ENCODE measurements at places on chromosomes 11 and 22. TPM values are rescaled to one million over a fixed set of nuclear protein-coding genes. Genes with fewer than 3 reads are reported as not detected.
A peak's percentile ranks its signal among the peaks of the same experiment; 100 is the strongest.

Gene ILK
- total RNA-seq, result 86.5 TPM

Gene TRIM49
- total RNA-seq, result not detected

Gene DEFB131B
- total RNA-seq, result not detected

Gene OR5D16
- total RNA-seq, result not detected

Gene SCGB1D4
- not detected for total RNA-seq

Gene BEST1
- total RNA-seq, result 8.6 TPM

Gene CD3E
- total RNA-seq, result not detected

GRCh38 chr11:124479561-124479960 lies 34.1 kb upstream of the OR8B8 start:
- no peak for DNase-seq

GRCh38 chr11:89490981-89491690 lies at the start of gene NOX4:
TSS of gene NOX4 (minus strand) at chr11:89491375. CDS start at chr11:89491246, 129 bp downstream.
- DNase-seq, result peak; percentile 14

DNA sequence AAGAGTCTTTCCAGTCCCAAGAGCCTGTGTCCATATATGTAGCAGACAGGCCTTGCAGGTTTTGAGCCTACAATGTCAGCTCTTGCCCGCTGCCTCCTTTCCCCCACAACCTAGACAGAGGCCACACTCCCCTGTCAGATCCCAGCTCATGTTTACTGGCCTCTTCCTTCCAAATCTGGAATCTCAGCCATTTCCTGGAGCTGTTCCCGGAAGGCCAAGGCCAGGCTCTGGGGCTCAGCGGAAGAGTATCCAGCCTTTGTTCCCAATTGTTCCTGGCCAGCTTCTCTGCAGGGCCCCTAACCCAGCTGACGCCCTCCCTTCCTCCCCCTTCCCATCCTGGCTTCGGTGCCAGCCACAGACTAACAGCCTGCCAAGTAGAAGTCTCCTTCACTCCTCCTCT lies 1.0 kb upstream of the ROBO4 start:
- no peak for DNase-seq

GRCh38 chr11:108786281-108786990 lies 121.6 kb downstream of the DDX10 start:
- no peak for DNase-seq

DNA sequence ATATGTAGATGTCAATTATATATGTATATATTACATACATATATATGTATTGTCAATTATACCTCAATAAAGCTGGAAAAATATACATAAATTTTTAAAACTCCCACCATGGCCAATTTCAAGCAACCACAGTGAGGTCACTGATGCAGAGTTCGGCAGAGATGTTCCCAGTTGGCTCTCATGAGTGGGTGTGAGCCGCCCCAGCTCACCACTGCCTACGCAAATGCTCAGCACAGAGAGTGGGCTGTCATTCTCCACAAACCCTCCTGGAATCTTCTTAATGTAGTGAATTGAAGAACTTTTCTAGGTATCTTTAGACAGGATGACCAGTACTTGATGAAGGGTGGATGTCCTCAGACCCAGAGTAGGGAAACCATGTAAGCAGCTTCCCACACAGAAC lies 96.6 kb upstream of the TMEM45B start:
- no peak for DNase-seq

- DNase-seq, result no peak
Measured at GRCh38 chr11:62129590-62130282, 5.9 kb downstream of the INCENP start.

- DNase-seq, result peak; percentile 37
Measured at GRCh38 chr11:72642043-72642883, 32.0 kb downstream of the PDE2A start.

GRCh38 chr11:1844221-1845094 lies 5.7 kb downstream of the TNNI2 start:
- DNase-seq, result no peak

DNA sequence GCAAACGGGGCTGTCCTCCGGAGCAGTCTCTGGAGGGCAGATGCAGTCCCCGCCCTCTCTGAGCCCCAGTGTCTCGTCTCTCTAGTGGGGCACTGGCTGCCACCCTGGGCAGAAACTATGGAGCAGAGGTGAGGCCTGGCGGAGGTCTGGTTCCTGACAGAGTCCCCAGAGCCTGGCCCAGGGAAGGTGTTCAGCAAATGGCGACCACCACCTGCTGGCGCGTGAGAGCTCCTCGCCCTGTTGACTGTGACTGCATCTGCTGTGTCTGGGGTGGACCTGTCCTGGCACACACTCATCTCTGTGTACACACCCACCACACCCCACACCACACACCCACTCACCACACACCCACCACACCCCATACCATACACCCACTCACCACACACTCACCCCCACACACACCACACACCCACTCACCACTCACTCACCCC lies 18.3 kb upstream of the TTLL12 start:
- DNase-seq, result no peak

DNA sequence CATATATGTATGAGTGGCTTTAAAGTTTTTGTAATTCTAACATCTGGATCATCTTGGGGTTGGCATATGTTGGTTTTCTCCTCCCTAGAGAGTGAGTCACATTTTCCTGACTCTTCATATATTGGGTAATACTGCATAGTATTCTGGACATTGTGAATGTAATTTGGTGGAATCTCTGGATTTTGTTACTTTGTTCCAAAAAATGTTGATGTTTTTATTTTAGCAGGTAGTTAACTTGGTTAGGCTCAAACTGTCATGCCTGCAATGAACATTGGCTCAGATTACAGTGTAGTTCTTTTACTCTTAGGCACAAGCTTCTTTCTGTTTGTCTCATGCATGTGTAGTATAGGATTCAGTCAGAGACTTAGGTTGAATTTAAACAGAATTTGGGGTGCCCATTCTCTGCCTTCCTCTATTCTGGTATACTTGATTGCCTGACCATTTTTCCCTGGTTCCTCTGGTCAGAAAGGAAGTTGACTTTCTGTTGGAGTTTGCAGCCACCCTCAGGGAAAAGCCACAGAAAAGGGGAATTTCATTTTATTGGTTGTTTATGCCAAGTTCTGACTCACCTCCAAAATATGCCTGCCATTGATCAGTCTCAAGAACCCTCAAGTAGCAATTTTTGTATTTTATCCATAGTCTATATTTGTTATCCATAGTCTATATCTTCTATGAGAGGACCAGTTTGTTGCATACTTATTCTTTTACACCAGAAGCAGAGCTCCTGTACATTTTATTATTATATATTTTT lies 151.7 kb downstream of the UVRAG start:
- DNase-seq, result peak; percentile 40

DNA sequence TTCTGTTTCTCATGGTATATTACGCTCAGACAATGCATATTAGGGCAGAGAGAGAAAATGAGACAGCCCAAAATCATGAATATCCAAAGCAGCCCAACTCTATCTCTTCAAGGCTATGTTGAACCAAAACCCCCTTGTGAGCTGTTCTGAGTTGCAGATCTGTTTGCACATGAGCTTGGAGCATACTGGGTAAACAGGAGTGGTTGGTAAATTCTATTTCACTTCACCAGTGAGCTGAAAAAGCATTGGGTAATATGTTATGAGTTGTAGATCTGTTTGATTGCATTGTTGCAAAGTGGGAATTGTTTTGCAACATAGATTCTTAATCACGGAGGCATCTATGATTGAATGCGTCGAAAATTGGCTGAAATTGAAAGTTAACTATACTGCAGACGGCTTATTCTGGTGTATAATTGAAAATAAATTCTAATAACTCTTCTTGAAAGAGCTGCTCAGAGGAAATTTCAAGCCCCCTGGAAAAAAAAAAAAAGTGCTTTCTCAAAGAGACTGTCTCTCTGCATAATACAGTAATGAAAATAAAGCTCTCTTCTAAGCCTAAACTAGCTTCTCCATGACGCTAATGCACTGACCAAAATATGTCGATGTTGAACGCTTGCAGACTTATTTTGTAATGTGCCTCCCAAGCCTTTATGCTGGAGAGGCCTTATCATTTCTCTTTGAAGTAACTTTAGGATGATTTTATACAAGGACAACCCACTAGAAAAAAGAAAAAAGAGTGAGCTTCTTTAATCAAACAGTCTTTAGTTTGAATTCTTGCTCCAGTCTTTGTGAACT lies 263.7 kb downstream of the NTM start:
- DNase-seq, result no peak

DNA sequence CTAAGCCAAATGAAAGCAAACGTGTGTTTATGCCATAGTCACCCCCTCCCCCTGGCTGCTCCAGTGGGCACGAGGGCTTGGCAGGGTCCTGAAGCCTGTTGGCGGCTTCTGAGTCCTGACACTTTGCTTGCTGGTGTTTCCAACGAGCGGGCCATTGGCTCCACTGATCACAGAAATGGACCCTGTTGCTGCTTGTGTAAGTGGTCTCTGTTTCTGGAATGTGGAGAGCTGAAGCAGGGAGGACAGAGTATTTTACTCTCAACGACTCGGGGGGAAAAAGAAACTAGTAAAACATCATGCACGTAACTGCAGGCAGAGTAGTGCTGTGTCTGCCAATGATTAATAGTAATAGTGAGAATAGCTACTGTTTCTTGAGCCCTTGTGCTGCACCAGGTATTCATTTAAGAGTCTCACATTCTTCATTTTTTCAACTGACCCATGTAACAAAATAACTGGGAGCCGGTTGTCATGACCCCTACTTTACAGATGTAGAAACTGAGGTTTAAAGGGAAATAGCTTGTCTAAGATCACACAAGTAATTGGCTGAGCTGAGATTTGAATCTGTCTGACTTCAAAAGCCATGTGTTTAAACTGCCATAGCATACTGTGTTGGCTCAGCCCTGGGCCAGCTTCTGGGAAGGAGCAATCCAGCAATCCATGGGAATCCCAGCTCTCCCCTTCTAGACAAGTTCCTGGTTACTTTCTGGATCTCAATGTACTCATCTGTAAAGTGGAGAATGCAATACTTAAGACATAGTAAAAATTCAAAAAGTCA lies 526.7 kb downstream of the INSC start:
- DNase-seq, result no peak

GRCh38 chr11:110447897-110448745 lies 18.4 kb downstream of the FDX1 start:
- DNase-seq, result no peak

- DNase-seq, result no peak
Measured at GRCh38 chr11:63909591-63910506, 7.1 kb downstream of the RCOR2 start.

DNA sequence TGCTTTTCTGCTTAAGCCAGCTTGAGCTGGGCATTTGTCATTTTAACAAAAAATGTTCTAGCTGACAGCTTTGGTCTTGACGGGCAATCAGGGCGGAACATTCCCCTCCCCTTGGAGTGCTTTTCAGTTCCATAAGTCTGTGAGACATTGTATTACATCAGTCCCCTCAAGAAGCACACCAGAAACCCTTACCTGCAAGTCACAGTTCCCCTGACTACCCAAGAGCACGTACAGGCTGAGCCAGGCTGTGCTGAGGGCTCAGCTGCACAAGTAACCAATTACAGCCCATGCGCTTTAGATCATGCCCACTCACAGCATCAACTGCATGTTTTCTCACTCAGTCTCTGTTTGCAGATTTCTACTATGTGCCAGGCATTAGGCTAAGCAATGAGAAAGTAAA lies 19.1 kb downstream of the HIRA start:
- DNase-seq, result no peak

DNA sequence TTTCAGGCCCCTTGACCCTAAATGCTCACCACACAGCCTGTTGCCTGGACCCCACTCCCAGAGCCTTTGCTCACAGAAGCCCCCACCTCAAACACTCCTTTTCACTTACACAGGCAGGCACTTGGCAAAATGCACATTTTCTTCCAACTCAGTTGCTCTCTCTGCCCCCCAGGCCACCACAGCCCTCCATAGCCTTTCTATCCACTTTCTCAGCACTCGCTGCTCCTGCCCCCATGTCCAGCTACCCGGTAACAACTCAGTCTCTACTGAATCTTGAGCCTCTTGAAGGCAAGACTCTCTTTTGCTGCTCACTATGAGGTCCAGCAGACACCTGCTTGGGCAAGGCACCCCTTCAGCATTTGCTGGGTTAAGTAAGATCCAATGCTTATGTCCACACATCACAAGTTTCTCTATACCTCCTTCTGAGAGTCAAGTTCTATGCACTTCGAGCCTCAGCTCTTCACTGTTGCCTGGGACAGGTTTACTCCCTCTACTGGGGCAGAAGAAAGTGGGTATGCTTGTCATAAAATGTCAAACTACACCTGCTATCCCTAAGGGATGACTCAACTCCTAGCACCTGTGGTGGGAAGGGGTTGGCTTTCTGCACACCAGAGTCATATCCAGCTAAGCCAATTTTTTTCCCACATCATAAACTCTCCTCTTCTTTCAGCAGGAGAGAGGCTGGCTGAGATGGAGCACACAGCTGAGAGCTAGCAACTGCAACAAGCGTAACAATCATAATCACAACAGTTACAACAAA lies 36.9 kb downstream of the MORC2 start:
- DNase-seq, result no peak

DNA sequence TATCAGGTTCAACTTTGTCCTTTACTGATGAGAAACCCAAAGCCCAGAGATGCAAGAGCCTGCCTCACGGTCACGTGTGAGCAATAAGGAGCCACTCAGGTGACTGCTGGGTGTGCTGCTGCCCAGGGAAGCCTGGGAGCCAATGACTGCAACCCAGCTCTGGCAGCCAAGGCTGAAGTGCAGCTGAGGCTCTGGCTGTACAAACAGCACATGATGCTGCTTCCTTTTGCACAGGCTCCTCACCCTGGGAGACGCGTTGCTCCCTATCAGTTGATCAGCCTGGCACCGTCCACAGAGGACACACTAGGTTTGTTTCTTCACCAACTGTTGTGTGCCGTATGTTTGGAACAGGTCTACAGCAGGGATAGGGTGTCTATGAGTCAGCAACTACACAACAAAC lies 168.7 kb downstream of the EFCAB6 start:
- DNase-seq, result no peak

GRCh38 chr11:130918081-130918480 lies 1.8 kb upstream of the SNX19 start:
- DNase-seq, result no peak

DNA sequence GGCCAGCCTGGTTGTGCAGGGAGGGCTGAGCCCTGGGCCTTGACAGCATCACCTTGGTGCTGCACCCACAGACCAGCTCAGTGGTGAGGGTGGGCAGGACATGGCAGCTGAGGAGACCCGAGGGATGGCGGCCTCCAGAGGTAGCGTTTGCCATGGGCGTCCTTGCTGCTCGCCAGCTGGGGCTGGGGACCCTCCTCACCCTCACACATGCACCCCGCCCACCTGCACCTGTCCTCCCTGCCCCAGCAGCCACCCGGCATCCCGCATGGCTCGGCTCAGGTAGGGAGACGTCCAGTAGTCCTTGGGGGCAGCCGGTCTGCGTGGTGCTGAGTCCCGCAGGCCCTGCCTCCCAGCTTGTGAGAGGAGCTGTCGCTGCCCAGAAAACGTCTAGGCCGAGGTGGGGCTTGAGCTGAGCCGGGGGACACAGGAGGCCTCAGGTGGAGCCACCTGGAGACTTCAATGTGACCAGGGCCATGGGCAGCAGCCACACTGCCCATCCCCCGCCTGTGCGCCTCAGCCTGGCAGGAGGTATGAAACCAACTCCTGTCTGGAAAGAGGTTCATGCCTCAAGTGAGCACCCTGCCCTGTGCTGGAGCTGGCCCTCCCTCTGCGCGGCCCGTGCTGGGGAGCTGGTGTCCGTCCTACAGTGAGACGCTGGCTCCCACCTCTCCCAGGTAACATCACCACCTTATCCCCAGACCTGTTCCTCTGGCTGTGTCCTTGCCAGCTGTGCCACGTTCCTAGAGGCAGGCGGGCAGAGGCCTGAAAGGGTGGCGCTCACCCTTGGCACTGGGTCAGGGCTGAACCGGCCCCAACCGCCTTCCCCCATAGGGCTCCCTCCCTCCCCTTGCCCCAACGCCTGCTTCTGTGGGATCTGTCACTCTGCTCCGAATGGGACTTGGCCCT lies 3.3 kb upstream of the TRABD start:
- DNase-seq, result no peak
